ENCODE measurements at places on chromosomes 7 and 10.
A peak's percentile ranks its signal among the peaks of the same experiment; 100 is the strongest.

DNA sequence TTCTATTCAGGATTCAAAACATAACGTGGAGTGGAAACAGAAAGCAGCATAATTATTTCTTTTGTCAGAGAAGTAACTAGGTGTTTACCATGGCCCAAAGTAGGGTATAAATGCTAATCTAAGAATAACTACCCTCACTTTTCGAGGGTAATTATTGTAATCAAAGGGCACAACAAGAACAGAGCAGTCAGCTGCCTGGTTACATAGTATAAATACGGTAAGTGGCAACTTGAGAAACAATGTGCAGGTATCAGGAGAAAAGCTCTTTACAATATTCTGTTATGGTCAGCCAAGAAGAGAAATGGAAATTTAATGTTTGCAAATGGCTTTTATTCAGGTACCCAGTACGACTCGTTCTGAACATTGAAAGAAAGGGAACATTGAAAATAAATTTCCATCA, 242.0 kb upstream of the NPY start:
- DNase-seq = no peak

- peak; percentile 29 for DNase-seq
These were observed 33.9 kb downstream of the MALSU1 start for GRCh38 chr7:23332910-23333612.

DNA sequence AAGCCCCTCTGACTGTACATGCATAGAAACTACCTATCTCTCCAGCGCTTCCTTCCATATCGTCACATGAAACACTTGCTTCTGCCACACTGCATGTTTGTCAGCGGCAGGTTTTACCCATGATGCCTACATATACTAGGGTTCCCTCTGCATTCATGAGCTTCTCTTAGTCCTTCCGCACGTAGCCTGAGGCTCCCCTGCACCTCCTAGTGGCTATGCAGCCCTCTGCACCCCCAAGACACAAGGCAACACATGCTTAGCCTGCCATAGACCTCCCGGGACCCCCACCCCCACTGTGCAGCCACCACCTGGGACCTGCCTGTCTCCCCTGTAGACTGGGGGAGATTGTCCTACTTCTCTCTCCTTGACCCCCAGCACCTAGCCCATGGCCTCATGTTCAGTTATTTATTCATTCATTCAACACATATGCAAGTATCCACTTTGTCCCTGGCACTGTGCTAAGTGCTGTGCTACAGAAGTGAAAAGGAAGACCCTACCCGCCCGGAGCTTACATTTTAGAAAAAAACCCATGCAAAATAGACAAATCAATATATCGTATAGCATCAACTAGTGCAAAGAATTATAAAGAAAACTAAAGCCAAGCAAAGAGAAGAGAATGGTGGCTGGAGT, 23.5 kb downstream of the TMEM273 start:
- DNase-seq = peak; percentile 49

- no peak for DNase-seq
These were observed 1247.1 kb downstream of the GATA3 start for GRCh38 chr10:9301554-9301953.

DNA sequence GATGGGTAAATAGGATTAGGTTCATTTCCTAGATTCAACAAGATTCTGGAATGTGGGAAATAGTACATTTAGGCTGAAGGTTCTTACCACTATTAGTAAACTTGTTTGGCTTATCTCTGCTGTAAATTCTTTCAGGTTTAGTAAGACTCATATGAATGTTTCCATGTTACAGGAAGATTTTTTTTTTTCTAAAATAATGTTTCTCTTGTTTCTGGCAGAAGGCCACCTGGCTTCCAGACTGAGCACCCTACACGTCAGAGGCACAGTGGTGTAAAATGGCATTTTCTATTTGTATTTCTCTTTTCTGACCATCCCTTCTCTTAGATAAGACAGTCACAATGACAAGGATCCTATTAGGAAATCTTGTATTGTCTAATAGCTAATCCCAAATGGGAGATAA, 22.7 kb upstream of the AASS start:
- no peak for DNase-seq

GRCh38 chr10:126598009-126598408, 72.5 kb downstream of the C10orf90 start:
- DNase-seq = no peak

DNA sequence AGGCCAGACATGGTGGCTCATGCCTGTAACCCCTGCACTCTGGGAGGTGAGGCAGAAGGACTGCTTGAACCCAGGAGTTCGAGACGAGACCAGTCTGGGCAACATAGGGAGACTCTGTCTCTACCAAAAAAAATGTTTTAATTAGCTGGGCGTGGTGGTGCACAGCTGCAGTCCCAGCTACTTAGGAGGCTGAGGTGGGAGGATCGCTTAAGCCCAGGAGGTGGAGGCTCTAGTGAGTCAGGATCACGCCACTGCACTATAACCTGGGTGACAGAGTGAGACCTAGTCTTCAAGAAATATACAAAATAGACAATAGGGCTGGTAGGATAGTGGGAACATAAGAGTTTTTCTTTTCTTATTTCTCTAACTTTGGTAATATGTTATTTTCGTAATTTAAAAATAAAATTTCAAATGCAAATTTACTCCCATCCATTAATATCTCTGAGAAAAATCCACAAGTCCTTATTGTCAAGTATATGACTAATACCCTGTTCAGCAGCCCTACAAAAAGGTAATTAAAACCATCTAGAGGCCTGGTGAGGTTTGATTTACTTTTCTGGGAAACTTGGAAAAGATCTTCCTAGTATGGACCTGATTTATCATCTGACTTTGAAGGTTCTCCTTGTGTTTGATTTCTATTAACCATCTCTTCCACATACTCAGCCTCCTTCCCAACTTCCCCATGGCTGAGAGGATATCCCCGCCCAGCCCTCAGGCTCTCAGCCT, 50.0 kb downstream of the CREB3L2 start:
- DNase-seq = no peak

DNA sequence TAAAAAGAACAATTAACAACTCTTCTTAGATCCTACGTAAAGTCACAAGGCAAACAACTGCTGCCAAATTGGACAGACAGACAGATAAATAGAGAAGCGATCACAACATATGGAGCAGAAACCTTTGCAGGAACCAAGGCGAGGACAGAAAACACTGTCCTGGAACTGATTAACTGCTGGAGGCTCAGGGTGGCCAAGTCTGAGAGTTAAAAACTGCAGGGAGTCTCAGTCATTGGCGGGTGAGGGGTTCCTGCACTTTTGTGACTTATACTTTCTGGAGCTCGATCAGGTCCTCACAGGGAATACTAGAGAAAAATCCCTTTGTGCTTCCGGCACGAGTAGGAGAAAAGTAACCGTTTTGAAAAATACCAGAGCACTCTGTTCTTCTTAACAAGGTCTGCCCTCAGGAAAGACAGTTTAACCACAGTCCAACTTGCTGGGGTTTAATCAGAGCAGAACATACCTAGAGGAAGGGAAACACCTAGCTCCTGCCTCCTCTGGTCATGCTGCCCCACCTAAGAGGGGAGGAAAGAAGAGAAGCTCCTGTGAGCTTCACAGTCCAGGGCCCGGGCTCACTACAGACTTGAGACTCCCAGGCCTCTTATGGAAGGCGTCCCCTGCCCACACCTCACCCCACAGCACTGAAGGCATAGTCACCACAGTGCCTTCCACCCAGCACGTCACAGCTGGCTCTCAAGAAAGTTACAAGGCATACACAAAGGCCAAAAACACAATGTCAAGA, 74.9 kb downstream of the LARP4B start:
- no peak for DNase-seq

GRCh38 chr7:102279537-102280400, 6.9 kb upstream of the SH2B2 start:
- peak; percentile 47 for DNase-seq

- DNase-seq = no peak
These were observed 46.4 kb downstream of the RAMP3 start for GRCh38 chr7:45203936-45204445.

- no peak for DNase-seq
These were observed 37.6 kb downstream of the ANK3 start for GRCh38 chr10:60352105-60352504.

GRCh38 chr7:25319707-25320106, 91.4 kb upstream of the NPVF start:
- DNase-seq = no peak

- DNase-seq = peak; percentile 84
These were observed 745 bp downstream of the YWHAG start for GRCh38 chr7:76358011-76358480.

- DNase-seq = no peak
These were observed 913.8 kb downstream of the KCNMA1 start for GRCh38 chr10:76723844-76724243.

DNA sequence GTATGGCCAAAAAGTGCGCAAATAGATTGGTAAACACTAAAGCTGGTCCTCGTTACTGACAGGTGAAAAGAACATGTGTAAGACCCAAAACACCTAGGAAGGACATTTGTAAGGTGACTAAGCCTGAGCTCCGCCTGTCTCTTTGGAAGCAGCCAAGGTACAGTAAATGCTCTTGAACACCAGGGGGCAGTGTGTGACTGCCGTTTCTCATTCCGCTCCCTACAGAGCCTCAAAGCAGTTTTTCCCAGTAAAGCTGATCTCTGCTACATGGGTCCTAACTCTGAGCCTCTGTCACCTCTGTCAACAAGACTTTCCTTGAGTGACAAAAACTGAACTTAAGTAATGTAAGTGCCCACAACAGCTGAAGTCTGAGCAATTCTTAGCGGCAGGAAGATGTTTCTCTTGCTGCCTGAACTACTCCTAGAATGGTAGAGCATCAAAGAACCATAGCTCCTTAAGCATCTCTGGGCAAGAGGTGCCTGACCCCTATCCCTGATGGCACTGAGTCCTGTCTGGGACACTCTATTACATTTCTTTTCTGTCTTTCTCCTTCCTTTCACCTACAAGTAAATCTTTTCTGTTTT, 238.0 kb upstream of the INHBA start:
- peak; percentile 58 for DNase-seq

DNA sequence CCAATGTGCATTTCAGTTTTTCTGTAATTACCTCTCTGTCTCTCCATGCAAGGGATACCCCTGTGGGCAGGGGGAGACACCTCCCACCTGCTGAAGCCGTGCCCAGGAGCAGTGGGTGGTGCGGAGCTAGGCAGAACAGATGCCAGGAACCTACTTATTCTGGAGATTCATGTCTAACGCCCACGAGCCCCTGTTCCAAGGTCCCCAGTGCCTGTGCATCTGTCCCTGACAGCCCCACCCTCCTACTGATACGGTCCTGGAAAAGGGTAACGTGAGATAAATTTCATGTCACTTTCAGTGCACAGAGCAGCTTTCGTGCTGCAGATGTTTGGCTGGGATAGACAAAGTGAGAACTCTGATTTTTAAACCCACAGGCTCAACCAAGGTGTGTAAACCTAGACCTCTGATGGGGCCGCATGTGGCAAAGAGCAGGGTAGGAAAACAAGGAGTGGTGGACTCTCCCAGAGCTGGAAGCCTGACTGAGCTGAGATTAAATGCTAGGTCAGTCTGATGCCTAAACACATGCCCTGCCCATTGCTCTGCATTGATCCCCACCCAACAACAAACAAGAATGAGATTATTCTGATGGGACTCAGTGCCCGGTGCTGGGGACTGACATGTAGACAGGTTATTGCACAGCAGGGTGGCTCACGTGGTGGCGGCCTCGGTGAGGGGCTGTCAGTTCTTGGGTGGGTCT, 123.6 kb upstream of the GDF10 start:
- DNase-seq = no peak

GRCh38 chr10:114723991-114724715, 66.1 kb upstream of the ABLIM1 start:
- DNase-seq = no peak

DNA sequence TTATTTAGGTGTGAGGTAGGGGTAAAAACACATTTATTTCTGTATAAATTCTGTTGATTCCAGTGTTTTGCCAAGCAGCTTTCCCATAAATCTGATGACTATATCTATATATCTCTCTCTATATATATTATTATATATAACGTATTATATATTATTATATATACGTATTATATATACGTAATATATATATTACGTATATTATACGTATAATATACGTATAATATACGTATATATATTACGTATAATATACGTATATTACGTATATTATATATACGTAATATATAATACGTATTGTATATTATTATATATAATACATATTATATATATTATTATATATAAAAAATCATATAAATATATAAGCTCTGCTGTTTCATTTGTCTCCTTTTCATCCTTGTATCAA, 163.5 kb downstream of the GPR158 start:
- no peak for DNase-seq

DNA sequence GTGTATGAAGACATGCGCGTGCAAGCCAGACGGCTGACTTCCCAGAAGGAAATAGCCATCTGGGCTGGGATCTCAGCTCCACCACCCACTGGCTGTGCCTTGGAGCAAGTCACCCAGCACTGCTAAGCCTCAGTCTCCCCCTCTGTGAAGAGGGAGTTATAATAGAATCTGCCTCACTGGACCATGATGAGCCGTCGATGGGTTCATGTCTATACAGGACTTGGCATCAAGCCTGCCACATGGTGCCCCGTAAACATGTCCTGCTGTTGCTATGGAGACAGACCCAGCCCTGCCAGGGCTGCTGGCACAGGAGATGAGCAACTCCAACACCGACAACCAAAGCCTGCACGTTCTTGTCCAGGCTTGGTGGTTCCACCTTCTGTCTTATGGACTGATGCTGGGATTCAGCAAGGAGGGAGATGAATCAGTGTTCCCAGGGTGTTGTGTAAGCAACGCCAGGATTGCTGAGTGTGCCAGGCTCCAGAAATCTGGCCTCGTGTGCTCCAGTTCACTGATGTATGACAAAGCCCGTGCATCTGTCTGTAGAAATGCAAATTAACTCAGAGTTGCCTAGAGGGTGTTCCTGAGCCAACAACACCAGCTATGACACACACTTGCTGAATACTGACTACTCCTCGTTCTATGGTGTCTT, 5.6 kb downstream of the GPR15LG start:
- no peak for DNase-seq

DNA sequence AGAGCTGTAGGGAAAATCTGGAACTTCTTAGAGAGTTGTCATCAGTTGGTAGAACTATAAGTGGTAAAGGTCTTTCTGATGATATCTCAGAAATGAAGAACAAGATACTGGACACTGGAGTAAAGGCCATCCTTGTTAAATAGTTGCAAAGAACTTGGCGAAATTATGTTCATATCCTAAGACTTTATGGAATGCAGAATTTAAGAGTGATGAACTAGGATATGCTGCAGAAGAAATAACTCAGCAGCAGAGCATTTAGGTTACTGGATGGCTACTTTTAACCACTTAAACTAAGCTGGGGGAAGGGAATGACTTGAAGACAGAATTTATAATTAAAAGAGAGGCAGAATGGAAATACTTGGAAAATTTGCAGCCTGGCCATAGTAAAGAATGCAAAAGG, 23.7 kb downstream of the PTEN start:
- DNase-seq = no peak

GRCh38 chr7:27564881-27565482, 97.7 kb downstream of the HIBADH start:
- DNase-seq = no peak

DNA sequence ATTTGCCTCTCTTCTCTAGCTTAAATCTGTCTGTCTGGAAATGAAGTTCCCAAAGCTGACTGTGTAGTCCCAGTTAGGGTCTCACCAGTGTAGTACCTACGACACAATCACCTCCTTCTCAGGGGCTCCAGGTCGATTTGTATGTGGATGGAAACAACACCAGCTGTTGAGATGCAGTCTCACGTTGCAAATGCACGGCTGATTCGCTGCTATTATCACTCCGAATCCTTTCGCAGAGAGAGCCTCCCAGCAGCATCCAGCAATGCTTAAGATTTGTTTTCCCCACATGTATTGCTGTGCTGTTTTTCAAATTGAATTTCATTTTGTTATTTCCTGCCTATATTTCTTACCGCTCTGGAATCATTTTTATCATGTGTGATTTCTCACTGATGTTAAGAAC, 16.3 kb downstream of the VSTM4 start:
- no peak for DNase-seq
